ENCODE measurements at places on chromosomes 11 and 22. TPM values are rescaled to one million over a fixed set of nuclear protein-coding genes. Genes with fewer than 3 reads are reported as not detected.

- DNase-seq, result no peak
Measured at GRCh38 chr22:30460147-30460546, 11.7 kb downstream of the SEC14L3 start.

GRCh38 chr22:24181996-24182899 lies 961 bp downstream of the SUSD2 start:
- peak; percentile 41 for DNase-seq

GRCh38 chr11:126415128-126415527 lies 59.6 kb downstream of the ST3GAL4 start:
- no peak for DNase-seq

DNA sequence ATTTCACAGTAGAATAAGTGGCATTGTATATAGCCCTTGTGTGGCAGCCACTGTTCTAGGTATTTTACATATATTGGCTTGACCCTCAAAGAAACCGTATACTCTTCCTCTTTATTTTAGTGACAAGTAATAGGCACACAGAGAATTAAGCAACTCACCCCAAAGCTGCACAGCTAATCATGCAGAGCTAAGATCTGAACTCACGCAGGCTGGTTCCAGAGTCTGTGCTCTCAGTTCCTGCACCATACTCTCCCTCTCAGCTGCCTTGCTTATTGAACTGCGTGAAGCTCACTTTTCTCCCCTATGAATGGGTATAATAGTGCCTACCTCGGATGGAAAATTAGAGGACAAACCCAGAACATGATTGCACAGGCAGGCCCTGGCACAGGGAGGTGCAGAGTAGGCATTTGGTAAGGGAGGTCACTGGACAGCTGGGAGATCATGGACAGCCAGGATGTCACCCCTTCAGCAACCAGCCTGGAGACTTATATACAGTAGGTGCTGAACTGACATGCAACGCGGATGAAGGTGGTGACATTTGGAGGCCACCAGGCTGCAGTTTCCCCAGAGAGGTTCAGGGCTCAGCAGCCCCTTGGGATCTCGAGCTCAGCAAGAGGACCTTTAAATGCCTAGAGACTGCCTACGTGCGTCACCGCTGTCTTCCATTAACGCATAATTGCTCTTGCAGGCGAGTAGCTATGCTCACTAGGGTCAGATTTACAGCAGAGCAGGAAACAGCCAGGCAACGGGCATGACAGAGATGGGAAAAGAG lies 78.4 kb upstream of the TP53I11 start:
- no peak for DNase-seq

GRCh38 chr11:66421492-66422205 lies 814 bp downstream of the NPAS4 start:
- peak; percentile 92 for DNase-seq

DNA sequence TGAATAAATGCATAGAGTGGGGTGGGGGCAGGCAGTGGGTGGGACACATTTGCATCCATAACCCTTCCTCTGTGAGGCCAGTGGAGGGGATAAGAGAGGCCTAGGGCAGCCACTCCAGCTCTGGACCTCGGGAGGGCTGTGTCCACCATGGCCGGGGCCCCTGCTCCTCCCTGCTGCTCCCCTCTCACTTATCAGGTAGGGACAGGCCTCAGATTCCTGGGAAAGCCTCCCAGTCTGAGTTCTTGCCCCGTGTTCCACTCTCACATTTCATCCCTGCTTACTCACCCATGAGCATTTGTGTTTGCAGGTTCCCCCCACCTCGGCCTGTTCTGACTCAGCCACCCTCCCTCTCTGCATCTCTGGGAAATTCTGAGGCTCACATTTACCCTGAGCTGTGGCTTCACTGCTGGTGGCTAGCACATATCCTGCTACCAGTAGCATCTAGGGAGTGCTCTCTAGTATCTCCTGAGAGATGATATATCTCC lies 128.7 kb upstream of the TOP3B start:
- no peak for DNase-seq

- DNase-seq, result no peak
Measured at GRCh38 chr11:116913000-116913399, 75.6 kb upstream of the APOA1 start.

- no peak for DNase-seq
Measured at GRCh38 chr22:46463435-46464227, 73.8 kb downstream of the CELSR1 start.

DNA sequence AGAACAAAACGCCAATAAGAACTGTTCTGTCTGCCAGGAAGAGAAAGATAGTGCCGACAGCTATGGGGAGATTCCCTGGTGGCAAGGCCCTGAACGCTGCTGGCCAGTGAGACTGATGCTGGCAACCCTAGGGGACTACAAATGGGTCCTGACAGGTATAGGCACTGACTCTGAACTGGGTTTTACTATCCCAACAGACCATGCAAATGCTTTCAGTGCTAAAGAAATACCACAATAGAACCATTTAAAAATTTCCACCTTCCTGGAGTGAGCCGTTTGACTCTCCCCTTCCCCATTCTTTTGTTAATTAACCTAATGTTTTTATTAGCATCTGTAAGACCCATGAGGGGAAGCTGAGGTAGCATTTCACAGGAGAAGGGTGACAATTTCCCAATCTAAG lies 25.7 kb downstream of the USP28 start:
- no peak for DNase-seq

- DNase-seq, result no peak
Measured at GRCh38 chr11:94700622-94701021, 67.5 kb upstream of the AMOTL1 start.

DNA sequence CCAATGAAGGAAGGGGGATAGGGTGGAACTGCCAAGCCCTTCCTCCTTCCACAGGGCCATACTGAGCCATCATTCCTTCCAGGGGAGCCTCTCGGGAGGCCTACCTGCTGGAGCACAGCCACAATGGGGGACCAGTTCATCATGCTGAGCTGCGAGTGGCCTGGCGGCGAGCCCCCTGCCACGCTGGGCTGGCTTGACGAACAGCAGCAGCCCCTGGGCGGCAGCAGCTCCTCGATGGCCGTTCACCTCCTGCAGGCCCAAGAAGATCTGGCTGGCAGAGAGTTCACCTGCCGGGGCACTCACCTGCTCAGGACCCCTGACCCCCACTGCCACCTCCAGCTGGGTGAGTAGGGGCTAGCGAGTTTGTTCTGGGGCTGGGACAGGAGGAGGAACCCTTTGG lies 5.9 kb downstream of the VSIG10L2 start:
- no peak for DNase-seq

- no peak for DNase-seq
Measured at GRCh38 chr11:7749456-7749855, 43.2 kb upstream of the OVCH2 start.

- DNase-seq, result no peak
Measured at GRCh38 chr11:70091638-70092037, 13.5 kb downstream of the ANO1 start.

DNA sequence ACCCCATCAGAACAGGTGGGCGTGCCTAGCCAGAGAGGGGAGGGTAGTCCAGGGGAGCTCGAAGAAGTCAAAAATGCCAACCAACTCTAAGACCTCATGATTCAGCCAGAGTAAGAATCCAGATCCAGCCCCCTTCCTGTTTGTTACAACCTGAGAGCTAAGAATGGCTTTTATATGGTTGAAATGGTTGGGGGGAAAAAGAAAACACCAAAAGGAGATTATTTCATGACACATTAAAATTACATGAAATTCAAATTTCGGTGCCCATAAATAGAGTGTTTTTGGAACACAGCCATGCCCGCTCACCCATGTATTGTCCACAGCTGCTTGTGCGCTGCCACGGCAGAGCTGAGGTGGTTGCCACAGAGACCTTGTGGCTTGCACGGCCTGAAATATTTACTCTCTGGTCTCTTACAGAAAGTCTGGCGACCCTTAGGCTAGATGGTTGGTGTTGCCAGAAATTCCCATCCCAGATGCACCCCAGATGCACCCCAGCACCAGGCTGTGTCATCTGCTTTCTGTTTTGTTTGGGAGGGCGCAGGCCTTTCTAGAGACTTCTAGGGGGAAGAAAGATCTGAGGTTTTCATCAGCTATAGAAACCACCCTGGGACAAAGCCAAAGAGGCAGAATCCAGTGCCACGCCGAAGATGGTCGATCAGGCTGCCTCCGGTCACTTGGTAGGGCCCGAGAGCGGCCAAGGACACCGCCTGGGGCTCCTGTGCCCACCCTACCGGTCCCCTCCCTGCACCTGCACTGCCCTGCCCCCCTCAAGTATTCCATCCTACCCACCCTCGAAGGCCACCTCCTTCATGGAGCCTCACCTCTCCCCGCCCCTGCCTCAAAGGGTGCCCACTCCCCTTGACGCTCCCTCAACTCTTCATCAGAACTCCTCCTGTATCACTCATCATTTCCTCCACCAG lies 80.2 kb downstream of the DSCAML1 start:
- DNase-seq, result no peak

GRCh38 chr11:106644824-106645223 lies 373.5 kb downstream of the GUCY1A2 start:
- no peak for DNase-seq

DNA sequence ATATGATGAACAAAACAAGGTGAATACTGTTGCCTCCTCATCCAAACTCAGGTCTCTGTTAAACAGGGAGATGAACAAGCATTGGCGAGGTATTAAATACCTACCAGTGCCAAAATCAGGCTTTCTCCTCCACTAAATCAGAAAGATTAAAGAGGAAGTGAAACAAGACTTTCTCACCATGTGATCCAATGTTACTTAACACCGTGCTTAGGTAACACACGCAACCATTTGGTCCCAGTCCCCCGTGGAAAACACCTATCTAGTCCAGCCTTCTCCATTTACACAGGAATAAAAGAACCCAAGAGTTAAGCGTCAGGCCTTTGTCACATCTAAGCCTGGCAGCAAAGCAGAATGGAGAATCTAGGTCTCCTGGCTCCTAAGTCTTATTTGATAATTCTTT lies 34.5 kb downstream of the TENM4 start:
- DNase-seq, result no peak

GRCh38 chr11:57391111-57391510 lies 661 bp upstream of the PRG2 start:
- DNase-seq, result no peak

DNA sequence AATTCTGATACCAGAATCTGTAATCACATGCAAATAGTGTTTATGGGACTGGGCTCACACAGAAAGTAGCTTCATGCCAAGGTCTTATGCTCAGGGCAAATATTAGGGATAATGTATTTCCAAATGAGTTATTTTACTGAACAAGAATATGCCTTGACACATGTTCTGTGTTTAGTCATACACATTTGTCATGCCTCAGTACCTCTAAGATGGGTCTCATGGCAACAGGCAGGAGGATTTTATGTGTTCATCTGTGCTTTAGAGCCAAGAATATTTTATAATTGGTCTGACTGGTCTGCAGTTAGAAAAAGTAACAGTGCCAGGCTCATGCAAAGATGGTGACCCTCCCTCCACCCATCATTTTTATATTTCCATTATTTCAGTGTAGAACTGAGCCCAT lies 49.1 kb downstream of the JAM3 start:
- no peak for DNase-seq

- DNase-seq, result no peak
Measured at GRCh38 chr22:36643033-36643432, 60.5 kb downstream of the CACNG2 start.

OR5D16 gene
- not detected for total RNA-seq

RCOR2 gene
- 9.3 TPM for total RNA-seq

C11orf97 gene
- not detected for total RNA-seq

DAGLA gene
- 3.2 TPM for total RNA-seq

HTR3B gene
- total RNA-seq, result not detected

OR11H1 gene
- total RNA-seq, result not detected

P2RY6 gene
- total RNA-seq, result 0.74 TPM

MYRF gene
- total RNA-seq, result 1.5 TPM

CSNK2A3 gene
- total RNA-seq, result 4.3 TPM

GPHA2 gene
- total RNA-seq, result not detected

CD3E gene
- total RNA-seq, result not detected

ATP5MG gene
- 280 TPM for total RNA-seq
